Kidney tubule cell (primary cell): ENCODE measurements at places on chromosomes 16 and 17.
A peak's percentile ranks its signal among the peaks of the same experiment; 100 is the strongest.

DNA sequence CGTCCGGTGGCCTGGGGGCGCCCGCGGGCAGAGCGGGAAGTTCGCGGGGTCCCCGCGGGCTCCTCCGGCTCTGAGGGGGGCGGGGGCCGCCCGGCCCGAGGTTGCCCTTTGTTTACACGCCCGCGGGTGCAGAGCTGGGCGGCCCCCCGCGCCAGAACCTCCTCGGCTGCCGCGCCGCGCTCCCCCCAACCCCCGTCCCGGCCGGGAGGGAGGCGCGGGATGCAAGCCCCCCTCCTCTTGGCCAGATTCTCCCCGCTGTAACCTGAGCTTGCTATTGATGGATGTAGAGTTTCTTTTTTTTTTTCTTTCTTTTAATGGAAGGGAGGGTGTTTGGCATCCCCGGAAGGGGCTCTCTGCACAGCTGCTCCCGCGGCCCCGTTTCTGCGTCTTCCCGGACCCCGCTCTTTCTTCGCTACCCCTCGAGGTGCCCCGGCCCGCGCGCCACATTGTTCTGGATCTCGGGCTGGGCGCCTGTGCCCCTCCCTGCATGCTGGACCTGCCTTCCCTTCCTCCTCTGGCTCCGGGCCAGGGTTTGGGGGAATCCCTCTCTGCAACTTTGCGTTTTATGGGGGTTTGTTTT is 646 bp downstream of the CBX2 start:
- no peak for DNase-seq

GRCh38 chr16:68636818-68637217 is 8.3 kb upstream of the CDH3 start:
- DNase-seq, result peak; percentile 75

DNA sequence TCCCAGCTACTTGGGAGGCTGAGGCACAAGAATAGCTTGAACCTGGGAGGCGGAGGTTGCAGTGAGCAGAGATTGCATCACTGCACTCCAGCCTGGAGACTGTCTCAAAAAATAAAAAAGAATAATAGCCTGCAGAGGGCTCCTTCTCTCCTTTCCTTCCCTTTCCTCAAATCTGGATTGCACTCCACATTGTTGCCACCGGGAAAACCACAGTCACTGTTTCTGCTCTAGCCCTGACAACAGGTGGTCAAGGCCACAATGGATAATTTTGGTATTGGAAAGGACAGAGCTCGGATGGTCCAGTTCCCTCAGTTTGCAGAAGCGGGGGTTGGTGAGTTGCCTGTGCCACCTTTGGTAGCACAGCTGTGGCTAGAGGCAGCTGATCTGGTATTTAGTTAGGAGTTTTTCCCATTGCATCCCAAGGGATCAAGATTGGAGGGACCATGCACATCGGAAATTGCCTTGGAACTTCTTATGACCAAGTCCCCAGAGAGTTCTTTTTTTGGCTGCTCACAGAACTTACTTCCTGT is 44.7 kb upstream of the PRSS54 start:
- DNase-seq, result peak; percentile 49

DNA sequence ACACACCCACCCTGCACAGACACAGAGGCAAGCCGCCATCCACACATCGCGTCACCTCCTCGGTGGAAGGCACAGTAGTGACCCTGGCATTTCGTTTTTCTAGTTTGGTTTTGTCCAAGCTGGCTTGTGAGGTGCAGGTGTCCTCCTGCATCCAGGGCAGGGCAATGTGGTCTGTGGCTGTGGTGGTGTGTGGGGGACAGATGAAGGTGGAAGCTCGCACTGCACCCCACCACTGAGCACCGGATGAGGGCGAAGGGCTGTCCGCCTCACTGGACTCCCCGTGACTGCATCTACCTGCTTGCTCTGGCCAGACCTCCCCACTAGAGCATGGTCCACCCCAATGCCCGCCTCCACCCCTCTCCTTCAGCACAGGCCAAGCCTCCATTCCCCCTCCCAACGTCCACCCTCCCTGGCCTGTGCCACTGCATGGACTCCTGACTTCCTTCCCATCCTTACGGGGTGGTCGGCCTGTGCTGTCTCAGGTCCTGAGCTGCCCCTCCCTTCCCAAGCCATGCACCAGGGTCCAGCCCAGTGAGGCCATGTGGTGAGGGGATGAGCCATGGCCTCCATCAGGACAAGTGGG is 78.8 kb upstream of the CBX4 start:
- no peak for DNase-seq

DNA sequence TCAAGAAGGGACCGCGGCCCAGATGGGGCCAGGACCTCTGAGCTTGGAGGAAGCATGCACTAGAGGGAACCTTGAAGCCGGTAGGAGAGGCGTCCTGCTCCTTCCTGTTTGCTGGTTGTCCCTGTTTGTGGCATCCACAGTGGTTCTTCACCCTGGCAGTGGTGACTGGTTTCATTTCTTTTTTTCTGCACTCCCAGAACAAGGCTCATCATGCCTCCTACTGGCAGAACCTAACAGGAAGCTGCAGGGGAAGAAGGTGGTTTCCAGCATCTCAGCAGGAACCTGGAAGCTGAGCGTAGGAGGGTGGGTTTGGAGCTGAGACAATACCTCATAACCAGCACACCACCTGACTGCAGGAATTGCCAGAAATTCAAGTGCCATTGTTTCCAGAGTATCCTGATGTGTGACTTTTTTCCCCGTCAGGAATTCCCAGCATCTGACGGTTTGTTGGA is 5.8 kb downstream of the TMEM231 start:
- DNase-seq, result peak; percentile 71

DNA sequence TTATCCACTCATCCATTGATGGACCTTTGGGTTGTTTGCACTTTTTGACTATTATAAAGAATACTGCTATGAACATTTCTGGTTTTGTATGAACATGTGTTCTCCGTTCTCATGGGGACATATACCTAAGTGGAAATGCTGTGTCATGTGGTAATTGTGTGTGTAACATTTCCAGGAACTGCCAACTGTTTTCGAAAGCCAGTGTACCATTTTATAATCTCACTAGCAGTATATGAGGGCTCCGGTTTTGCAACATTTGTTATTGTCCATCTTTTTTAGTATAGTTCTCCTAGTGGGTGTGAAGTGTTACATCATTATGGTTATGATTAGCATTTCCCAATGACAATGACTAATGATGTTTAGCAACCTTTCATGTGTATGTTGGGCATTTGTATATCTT is 5.1 kb upstream of the TRIM25 start:
- no peak for DNase-seq

DNA sequence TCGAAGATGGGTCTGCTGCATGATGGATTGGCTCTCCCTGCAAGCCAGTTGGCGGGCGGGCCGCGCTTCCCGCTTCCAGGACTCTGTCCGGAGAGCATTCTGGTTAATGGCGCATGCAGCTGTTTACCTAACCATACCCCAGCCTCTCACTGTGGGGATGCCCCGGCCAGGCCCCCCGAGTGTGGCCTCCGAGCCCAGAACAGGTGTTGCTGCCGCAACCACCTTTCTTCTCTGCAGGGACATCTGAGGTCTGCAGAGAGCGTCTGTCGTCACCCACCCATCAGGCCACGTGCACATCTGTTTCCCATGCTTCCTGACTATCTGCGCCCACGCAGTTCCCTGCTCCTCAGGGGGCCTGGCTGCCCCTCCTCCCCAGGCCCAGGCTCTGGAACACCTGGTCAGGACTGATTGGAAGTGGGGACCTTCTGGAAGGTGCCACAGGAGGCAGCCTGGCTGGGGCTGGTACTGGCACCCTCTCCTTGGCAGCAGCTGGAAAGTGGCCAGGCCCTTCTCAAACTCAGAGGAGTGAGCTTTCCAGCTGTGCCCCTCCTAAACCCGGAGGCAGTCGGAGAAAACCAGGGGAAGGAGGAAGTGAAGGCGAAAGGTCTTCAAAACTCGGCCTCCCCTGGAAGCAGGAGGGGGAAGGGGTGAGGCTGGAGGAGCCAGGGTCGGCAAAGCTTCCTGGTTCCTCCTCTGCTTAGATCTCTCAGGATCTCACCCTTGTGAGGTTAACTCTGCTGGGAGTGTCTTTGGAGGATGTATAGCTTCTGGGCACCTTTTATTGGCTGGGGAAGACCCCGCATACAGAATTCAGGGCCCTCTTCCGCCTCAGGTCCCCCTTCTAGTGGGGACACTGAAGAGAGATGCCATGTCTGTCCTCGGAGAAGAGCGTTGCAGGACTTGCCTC is 64.5 kb upstream of the CIBAR2 start:
- DNase-seq, result no peak

GRCh38 chr17:59848778-59849177 is 44.0 kb downstream of the TUBD1 start:
- peak; percentile 54 for DNase-seq

- DNase-seq, result peak; percentile 100
Observed at GRCh38 chr17:50638966-50639713, 4.5 kb downstream of the ABCC3 start.

DNA sequence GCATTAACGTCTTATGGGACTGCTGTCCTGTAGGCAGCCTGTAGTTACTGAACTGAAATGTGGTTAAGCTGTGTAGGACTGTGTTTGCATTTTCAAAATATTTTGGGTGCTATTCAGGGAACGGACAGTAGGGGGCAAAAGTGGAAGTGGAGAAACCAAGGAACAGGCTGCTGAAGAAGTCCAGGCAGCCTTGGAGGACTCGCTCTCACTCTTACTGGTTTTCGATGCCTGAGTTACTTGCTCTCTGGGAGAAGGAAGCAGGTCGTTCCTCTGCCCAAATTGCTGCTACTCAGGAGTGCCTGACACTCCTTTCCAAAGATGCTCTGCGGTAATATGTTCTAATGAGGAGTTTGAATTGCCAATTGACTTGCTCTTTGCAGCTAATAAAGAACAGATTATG is 64.5 kb upstream of the RBFOX1 start:
- DNase-seq, result peak; percentile 48

- no peak for DNase-seq
Observed at GRCh38 chr16:1244881-1245280, 4.4 kb downstream of the TPSAB1 start.

DNA sequence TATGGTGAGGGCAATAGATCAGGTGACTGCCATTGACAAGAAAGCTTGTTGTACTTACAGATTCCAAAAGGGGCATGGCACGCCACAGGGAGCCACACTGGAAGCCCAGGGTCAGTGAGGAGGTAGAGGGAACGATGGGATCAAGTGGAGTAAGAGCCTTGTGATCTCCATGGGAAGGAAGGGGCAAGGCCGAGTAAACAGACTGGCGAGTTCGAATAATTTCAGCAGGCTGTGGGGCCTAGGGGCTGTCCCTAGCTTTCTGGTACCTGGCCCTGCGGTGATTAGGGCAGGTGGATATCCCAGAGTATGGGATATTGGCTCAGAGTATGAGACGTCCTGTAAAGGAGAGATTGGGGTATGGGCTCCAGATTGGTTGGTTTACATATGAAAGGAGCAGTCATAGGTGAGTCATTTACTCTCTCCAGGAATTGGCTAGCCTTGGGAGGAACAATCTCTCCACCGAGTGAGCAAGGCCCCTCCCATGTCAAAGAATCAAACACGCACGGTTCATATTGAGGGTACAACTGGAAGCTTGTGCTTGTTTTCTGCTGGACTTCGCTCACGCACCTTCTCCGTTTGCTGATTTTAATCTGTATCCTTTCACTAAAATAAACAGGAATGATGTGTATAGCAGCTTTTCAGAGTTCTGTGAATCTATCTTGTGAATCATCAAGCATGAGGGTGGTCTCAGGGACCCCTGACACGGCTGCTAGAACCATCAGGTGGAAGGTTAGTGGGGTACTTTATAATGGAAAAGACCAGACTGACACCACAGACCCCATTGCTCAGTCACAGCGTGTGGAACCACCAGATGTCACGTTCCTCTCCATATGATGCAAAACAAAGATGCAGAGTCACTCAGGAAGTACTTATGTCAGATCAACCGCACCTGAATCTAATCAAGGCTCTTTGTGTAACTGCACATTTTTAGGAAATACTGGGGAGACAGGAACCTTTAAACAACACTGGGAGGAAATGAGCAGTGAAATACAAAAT is 27.9 kb downstream of the GABARAPL2 start:
- DNase-seq, result peak; percentile 22

GRCh38 chr16:57054771-57055170 is 37.6 kb upstream of the CPNE2 start:
- no peak for DNase-seq

- DNase-seq, result no peak
Observed at GRCh38 chr17:3626831-3627768, 8.9 kb downstream of the SHPK start.

DNA sequence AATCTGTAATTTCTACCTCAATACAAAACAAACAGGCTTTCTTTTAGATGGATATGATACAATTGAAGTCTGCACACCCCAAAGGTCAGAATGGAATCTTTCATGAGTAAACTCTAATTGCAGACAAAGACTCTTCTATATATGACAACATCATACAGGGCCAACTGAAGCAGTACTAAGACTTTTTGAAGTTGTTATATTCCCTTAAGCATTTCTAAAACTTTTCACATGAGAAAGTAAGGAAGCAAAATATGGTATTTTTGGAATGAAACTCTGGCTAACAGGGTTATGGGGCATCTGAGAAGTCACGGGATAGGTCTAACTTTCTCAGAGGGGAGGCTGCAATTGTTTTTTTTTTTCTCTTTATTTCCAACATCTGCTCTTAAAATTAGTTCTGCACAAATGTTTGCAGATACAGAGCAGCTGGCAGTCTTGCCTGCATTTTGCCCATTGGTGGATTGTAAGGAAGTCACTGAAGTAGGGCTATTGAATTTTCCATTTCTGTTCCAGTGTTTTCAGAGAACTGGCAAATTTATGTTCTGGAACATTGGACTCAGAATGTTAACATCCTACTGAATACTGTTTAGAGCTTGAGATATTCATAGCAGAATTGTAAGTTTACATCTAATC is 59.1 kb downstream of the SSH2 start:
- DNase-seq, result no peak

GRCh38 chr16:17476414-17477259 is 5.9 kb upstream of the XYLT1 start:
- peak; percentile 75 for DNase-seq

DNA sequence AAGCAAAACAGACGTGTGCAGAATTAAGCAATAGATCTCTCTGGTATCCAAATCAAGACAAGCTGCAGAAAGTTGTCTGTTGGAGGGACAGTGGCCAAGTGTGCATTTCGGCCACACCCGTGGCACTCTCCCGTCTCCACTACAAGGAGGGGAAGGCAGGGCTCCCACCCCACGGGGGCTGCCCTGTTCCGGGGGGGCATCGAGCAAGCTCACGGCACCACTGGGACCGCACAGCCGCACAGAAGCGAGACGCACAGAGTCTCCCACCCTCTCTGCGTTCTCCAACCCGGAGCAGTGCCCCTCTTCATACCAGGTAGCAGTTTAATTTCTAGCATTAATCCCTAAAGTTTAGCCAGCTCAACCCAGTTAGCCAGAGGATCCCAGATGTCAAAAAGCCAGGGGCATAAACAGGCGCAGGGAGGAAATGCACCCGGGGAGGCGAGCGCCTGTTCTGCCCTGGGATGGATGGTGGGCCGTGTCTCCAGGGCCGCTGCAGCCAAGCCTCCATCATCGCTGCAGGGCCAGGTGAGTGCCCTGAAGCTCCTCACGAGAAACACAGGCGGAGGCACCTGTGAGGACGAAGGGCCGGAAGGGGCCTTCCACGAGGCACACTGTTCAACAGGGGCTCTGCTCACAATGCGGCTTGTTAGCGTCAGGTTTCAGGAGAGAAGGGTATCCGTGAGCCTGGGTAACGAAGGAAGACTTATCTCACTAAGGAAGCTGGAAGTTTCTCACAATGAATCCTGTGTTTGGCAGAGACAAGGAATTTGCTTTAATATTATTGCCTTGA is 42.1 kb upstream of the METRNL start:
- DNase-seq, result no peak
